ENCODE measurements at places on chromosomes 2 and 18.

- no peak for DNase-seq
Measured at GRCh38 chr18:65725251-65726050, 25.4 kb upstream of the CDH7 start.

GRCh38 chr2:43057026-43057741 lies 169.2 kb downstream of the ZFP36L2 start:
- DNase-seq, result no peak

- DNase-seq, result no peak
Measured at GRCh38 chr2:126749537-126749936, 93.6 kb downstream of the GYPC start.

GRCh38 chr2:141440072-141440635 lies 690.7 kb downstream of the LRP1B start:
- no peak for DNase-seq

- no peak for DNase-seq
Measured at GRCh38 chr2:155250800-155251199, 552.3 kb downstream of the KCNJ3 start.

GRCh38 chr18:25815659-25816058 lies 274.8 kb downstream of the SS18 start:
- DNase-seq, result no peak

DNA sequence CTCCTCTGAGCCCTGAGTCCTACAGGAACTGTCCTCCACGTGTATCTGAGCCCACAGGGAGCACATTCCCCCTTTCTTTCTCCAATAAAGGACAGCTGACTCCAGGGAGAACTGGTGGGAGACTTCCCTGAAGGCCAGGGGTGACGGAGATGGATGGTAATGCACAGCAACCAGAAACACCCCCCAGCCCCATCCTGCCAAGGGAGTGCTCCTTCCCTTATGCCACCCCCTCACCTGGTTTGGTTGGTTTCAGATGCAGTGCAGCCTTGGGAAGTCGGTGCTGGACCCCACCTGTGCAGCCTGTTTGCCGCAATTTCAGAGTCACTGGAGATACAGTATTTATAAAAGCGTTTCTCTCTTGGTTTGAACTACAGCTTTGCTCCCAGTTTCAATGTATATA lies 24.0 kb downstream of the GPR55 start:
- no peak for DNase-seq

- no peak for DNase-seq
Measured at GRCh38 chr2:64760128-64760527, 106.4 kb upstream of the SERTAD2 start.

GRCh38 chr2:88250404-88250803 lies 80.3 kb downstream of the THNSL2 start:
- DNase-seq, result no peak

- no peak for DNase-seq
Measured at GRCh38 chr2:128543646-128544045, 225.0 kb upstream of the HS6ST1 start.

GRCh38 chr2:169193618-169194017 lies 124.3 kb downstream of the DHRS9 start:
- no peak for DNase-seq

DNA sequence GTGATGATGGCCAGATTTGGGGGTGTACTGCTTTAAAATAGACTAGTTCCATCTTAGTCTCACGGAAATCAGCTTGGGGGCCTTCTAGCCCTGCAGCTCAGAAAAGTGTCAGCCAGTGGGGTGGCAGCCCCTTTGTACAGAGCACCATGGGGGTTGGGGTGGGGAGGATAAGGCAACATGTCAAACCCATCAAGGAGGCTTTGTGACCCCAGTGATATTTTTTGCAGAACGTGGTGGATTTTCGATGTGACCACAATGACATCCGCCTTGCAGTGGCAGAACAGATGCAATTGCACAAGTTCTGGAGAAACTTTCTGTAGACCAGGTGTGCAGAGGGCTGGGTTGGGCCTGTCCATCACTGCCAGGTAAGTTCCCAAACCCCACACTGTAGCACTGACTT lies 3.0 kb upstream of the CD8A start:
- no peak for DNase-seq

DNA sequence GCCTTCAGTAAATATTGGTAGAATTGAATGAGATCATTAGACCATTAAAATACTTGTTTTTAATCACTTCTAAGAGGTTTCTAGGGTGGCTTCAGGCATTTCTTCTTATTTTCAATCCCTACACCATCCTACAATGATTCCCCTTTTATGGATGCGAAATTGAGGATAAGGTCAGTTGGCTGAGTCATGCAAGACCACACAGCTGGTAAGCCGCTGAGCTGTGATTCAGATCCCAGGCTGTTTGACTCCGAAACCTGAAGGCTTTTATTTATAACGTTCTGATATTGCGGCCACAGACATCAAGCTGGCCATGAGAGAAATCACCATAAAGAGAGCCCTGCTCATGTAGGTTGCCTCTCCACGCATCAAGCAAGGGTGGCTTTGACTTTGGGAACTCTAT lies 133.4 kb downstream of the VAPA start:
- DNase-seq, result no peak

DNA sequence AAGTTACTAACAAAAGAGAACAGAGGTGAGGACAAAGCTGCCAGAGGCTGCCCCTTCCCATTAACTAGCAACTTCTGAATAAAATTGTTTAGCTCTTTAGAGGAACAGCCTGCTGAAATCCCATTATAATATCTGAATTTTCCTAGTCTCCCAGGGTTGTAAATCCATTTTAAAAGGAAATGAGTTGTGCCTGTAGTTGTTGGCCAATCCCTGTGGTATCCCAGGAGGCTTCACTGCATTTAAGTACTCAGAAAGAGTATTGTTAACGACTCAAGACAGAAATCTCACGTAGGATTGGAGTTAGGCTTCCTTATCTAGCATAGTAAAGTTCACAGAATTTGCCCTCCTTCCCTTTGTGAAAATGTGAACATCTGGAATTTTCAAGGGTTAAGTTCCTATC lies 8.9 kb downstream of the LAPTM4A start:
- no peak for DNase-seq

DNA sequence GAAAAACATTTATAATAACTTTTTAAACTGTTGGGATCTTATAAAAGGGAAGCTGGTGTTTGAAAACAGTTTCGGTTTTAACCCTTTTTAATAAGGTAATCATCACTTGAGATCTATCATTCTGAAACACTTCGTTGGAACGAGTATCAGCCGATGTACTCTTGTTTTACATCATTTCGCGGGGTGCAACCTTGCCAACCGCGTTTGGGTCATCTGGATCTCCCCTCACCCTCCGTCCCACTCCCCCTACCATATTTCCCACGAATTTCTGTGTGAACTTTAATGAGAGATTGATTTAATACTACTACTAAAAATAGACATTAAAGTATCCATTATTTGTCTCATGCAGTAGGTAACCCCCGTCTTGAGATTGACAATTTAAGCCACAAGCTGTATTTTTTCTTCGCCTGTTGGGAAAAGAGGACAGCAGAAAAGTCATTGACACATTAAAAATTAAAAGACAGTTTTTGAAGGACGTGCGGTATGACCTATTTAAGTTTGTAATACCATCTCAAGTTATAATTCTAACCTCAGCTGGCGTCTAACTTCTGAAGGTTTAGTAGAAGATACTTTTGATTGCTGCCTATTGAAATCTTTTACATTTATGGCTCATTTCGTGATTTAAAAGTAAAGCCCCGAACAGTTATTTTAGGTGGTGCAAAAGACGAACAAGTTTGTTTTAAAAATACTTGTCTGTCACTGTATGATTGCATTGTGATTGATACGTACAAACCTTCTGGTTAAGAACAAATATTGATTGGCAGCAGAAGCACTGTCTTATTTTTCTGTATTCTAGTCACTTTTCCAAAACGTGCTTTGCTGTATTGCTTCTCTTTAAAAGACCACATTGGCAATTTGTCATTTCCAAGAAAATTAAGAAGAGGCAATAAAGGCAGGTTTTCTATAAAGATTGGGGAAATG lies 1.5 kb downstream of the CREB1 start:
- DNase-seq, result no peak

- no peak for DNase-seq
Measured at GRCh38 chr2:30362468-30363081, 84.5 kb upstream of the LCLAT1 start.

GRCh38 chr2:173472112-173472511 lies 117.4 kb downstream of the CDCA7 start:
- DNase-seq, result no peak

GRCh38 chr2:207223051-207223450 lies 57.3 kb upstream of the KLF7 start:
- DNase-seq, result no peak

GRCh38 chr2:28624436-28624792 lies 127.2 kb upstream of the PPP1CB start:
- no peak for DNase-seq

- no peak for DNase-seq
Measured at GRCh38 chr2:188130317-188130716, 161.4 kb upstream of the GULP1 start.

Data from cerebellar nuclear complex (tissue), 1 donor.